NCI-H774 (cell line): ENCODE measurements at places on chromosomes 7 and 10.

DNA sequence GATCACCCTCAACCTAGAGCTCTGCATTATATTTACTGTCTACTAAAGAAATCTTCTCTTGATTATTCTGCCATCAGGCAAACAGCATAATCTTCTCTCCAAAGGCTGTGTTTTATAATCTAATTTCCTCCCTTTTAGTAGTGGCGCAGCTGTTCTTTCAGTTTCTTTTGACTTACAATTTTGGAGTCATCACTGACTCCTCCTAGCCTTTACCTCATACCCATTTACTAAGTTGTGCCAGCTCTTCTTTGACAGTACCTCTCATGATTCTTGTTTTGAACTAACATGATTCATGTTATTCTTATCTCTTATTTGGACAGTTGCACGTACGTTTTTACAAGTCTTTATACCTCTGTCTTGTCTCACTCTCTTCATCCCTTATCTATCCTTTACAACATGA, 113.0 kb downstream of the FOXP2 start:
- no peak for DNase-seq

DNA sequence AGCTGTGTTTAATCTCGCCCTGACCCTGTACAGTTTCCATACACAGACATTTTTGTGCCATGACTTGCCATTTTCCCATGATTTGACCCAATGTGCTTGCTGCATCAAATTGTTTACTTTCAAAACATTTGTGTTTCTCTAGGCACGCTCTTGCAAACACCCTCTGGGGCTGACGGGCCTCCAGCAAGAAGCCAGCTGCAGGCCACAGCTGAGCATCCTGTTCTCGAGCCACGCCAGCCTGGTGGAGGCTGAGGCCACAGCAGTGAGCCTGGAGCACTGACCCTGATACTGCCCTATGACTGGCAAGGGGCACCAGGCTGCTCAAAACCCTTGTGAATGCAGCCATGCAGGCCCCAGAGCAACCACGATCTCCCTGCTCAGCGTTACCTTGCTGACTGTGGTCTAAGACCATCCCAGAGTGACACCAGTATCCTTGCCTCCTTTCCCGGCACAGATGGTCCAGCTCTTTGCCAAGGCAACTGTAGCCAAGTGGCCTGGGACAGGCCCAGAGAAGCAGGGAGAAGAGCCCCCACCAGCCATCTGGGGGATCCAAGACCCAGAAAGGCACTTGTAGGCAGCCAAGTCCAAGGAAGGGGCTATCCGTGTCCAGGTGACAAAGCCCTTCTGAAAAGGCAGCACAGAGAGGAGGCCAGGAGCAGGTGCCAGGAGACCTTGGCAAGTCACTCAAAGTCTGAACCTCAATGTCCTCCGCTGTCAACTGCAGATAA, 78.5 kb downstream of the OAT start:
- DNase-seq, result no peak

DNA sequence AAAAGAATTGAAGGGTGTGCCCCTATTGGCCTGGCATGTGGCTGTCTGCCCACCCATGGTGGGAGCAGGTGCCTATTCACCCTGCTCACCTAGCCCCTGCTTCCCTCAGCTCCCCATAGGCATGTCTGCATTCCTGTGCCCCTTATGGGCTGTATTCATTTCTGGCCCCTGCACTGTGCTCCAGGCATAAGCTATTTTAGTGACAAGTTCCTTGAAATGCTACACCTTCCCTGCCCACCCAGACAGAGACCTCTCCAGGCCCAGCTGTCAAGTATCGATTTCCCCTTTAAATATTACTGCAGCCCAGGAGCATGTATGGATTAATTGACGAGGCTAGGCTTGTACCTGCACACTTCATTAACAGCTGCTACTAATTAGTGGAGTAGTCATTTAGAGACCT, 235.4 kb downstream of the RPS24 start:
- no peak for DNase-seq

DNA sequence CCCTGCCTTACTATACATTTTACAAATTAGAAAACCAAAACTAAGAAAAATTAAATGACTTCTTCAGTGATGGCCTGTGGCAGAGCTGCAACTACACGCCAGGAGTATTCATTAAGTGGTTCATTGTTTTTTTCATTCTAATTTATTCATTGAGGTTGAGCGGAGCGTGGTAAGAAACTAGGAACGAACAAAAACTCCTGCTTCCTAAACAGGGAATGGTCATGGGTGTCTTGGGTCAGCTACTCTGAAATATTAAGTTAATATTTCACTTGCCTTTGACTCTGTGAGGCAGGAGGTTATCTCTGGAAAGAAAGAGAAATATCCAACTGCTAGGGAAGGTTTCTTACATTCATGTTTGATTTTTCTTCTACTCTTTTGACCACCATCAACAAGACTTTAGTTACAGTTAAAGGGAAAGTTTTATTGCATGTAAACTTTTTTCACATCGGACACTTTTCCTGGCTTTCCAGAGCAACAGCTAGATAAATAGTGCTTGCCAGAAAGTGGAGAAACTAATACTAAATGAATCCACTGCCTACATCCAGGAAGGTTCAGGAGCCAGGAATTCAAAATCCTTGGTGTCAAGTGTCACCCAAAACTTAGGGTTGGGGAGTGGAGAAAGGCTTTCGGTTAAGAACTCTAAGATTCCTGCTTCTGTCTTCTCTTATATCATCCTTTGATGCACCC, 896 bp upstream of the GNG11 start:
- DNase-seq, result no peak

GRCh38 chr10:18414061-18414460, 237.3 kb downstream of the NSUN6 start:
- no peak for DNase-seq

DNA sequence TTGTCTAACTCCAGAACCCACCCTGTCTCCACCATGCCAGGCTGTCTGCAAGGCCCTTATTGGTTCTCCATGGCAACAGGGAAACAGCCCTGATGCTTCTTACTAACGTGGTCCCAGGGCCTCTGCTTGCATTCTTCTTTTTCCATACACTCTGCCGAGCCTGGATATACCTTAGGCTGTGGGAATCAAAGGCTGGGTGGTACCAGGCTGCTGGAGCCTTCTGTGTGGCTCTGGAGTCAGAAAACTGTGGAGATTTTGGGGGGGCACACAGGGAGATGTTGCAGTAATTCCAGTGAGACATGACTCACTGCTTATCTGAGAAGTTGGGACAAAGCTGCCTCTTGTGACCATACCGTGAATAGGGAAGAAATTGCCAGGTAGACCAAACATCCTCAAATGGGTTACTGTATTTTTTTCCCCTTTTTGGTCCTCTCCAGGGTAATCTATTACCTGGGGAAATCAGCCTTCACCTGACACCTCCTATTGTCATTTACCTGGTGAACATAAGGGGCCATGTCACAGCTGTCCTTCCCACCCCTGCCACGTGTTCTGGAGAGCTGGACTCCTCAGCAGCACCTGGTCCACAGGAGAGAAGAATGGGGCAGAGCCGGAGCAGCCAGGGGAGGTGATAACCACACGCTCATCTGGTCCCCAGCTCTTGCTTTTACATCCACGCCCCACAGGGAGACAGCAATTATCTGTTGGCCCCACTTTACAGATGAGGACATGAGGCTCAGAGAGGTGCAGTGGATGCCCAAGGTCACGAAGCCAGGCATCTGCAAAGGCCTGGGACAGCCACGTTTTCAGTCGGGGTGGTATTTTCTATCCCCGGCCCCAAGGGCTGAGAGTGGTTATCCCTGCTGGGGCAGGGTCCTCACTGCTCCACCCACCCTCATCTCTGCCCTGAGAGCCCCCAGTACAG, 4.6 kb downstream of the CHST3 start:
- no peak for DNase-seq

GRCh38 chr7:44063894-44064651, 1.3 kb downstream of the PGAM2 start:
- DNase-seq, result no peak

GRCh38 chr7:150369748-150370501, 1.3 kb downstream of the REPIN1 start:
- no peak for DNase-seq

DNA sequence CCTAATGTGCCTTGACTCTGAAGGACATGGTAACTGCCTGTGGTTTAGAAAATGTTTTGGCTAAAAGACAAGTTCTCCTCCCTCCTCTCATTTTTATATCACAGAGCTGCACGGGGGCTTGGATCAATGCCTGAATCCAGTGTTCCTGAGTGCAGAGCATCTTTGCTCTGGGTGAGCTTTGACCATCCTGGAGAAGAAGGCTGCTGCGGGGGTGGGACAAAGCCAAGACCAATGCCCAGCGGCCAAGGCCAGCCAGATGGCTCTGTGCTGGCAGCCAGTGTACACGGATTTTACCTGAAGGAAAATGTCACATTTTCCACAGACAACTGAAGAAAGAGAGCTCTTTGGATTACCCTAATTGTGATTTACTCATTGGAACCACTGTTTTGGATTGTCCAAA, 102.0 kb upstream of the TARP start:
- DNase-seq, result no peak

GRCh38 chr10:17432723-17433122, 21.7 kb downstream of the ST8SIA6 start:
- DNase-seq, result no peak

GRCh38 chr10:24853661-24854060, 98.7 kb downstream of the PRTFDC1 start:
- no peak for DNase-seq

GRCh38 chr7:156594283-156595080, 46.1 kb upstream of the RNF32 start:
- DNase-seq, result no peak

DNA sequence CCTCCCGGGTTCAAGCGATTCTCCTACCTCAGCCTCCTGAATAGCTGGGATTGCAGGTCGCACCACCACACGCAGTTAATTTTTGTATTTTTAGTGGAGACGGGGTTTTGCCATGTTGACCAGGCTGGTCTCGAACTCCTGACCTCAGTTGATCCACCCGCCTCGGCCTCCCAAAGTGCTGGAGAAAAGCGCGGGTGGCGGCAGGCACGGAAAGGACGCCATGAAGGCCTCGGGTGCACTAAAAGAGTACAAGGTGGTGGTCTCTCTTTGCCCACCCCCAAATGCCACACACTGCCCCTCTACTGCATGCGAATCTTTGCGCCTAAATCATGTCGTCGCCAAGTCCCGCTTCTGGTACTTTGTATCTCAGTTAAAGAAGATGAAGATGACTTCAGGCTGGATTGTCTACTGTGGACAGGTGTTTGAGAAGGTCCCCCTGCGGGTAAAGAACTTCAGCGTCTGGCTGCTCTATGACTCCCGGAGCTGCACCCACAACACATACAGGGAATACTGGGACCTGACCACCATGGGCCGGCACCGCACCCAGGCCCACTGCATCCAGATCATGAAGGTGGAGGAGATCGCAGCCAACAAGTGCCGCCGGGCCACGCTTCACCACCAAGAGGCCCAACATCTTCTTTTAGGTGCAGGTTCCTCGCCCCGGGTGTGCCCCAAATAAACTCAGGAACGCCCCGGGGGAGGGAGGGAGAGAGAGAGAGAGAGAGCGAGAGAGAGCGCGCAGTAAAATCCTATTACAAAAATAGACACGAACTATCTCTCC, 161.7 kb downstream of the HECW1 start:
- no peak for DNase-seq

DNA sequence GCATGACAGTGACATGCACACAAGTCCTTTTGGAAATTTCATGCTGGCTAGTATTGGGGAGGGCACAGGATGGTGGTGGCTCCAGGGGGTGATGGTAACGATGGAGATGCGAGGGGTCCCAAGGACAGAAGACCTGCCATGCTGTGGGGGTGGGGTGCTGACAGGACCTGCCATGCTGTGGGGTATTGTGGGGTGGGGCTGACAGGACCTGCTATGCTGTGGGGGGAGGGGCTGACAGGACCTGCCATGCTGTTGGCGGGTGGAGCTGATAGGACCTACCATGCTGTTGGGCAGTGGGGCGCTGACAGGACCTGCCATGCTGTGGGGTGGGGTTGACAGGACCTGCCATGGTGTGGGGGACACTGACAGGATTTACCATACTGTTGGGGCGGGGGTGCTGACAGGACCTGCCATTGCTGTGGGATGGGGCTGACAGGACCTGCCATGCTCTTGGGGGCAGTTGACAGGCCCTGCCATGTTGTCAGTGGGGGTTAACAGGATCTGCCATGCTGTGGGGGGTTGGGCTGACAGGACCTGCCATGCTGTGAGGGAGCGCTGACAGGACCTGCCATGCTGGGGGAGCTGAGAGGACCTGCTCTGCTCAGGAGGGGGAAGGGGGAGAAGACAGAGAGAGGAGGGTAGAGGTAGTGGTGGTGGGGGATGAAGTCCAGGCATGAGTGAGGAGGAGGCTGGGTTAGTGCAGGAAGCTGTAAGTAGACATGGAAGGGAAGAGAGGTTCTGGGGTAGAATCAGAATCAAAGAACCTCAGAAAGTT, 36.2 kb upstream of the RET start:
- no peak for DNase-seq

- no peak for DNase-seq
Observed at GRCh38 chr7:2493205-2494164, 17.3 kb upstream of the GRIFIN start.

DNA sequence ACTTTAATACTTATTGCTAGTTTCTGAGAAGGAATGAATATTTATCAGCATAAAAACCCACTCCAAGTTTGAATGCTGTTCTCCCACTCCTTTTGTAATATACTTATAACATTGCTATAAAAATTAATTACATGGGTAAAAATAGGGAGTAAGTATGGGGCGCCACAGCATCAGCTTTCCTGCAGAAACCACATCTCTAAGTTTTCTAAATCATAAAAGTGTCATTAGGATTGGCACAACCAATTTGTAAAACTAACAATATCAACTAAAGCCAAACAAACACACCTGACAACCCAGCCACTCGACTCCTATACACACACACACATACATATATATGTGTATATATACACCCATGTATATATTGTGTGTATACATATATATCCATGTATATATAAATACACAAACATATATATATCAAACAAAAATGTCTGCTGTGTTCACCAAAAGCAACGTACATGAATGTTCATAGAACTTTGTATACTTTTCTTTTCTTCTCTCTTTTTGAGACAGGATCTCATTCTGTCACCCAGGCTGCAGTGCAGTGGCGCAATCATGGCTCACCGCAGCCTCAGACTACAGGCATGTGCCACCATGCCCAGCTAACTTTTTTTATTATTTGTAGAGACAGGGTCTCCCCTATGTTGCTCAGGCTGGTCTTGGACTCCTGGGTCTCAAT, 14.8 kb upstream of the LRRC17 start:
- DNase-seq, result no peak

GRCh38 chr7:14752301-14752700, 150.2 kb downstream of the DGKB start:
- no peak for DNase-seq
